ENCODE measurements at places on chromosomes 1 and 21.

GRCh38 chr21:21807598-21807903, 809.3 kb downstream of the NCAM2 start:
- DNase-seq = no peak

- no peak for DNase-seq
Measured at GRCh38 chr1:85308833-85309350, 32.5 kb upstream of the BCL10 start.

GRCh38 chr1:41805771-41806471, 112.8 kb downstream of the HIVEP3 start:
- DNase-seq = no peak

DNA sequence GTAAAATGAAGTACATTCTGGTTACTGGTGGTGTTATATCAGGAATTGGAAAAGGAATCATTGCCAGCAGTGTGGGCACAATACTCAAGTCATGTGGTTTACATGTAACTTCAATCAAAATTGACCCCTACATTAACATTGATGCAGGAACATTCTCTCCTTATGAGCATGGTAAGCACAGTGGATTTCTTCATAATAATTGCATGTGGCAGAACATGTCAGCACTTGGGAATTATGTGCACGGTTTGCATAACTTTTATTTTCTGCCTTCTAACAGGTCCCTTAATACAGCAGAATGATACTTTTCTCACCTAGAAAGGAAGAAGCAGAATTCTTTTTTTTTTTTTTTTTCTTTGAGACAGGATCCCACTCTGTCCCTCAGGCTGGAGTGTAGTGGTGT, 3.8 kb downstream of the CTPS1 start:
- DNase-seq = no peak

DNA sequence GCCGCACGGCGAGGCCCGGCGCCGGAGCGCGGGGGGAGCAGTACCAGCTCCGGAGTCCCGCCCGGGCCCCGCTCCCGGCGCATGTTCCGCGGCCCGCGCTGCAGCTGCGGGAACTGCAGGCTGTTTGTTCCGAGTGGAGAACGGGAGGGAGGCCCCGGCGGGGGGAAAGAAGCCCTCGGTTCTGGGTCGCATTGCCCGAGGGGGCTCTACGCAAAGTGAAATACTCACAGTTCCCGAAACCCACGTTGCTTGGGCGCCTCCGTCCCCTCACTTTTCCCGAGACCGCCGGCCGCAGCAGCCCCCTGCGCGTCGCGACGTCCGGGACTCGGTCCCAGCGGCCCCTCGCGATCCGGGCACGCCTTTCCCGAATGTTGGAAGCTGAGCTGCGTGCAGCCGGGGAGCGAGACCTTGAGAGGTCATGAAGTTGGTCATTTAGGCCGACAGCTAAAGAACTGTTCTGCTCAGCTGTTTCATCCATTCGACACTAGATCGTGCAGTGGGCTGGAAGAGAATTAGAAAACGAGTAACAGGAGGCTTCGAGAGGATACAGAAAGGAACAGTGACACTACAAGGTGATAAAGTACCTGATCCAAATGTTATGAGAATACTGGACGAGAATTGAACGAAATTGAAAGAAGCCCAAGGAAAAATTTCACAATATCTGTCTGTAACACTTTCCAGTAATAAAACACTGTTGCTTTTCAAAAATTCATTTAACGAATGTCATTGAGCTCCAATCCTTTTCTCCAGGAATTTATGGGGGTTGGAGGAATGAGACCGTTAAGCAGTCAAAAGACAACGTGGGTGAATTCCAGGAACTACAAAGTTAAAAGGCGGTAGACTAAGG, 657 bp upstream of the LIN9 start:
- DNase-seq = no peak

DNA sequence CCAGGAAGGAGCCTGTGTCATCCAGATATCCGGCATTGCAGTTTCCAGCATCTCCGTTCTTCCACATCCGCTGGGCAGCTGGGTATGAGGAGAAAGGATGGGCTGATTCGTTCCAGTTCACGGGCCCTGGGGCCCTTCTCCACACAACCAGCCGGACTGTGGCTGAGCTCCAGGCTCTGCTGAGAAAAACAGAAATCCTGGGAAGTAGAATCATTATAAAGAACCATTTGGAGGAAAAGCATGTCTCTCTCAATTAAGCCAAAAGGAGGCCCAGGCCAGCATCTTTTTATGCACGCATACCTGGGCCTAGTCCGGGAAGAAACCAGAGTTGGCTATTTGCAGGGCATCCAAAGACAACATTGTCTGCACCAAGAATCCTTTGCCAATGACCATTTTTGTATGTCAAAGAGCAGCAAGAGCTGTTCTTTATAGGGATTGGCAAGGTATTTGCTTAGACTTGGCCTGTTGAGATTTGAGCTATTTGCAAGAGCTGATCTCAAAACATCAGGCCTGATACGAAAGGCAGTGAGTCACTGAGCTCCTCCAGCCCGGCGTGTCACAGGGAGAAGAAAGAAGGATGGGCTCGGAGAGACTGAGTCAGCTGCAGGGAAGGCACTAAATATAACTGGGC, 84.9 kb upstream of the ARHGEF16 start:
- no peak for DNase-seq

- DNase-seq = no peak
Measured at GRCh38 chr1:116508984-116509980, 61.5 kb downstream of the CD58 start.

GRCh38 chr1:183079712-183080388, 56.6 kb downstream of the LAMC1 start:
- no peak for DNase-seq

DNA sequence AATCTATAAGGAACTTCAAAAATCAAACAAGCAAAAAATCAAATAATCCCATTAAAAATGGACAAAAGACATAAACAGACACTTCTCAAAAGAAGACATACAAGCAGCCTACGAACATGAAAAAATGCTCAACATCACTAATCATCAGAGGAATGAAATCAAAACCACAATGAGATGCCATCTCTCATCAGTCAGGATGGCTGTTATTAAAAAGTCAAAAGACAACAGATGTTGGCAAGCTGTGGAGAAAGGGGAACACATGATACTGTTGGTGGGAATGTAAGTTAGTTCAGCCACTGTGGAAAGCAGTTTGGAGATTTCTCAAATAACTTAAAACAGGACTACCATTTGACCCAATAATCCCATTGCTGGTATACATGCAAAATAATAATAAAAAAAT, 226.4 kb downstream of the S1PR1 start:
- no peak for DNase-seq

GRCh38 chr1:59316497-59317128, 19.7 kb downstream of the FGGY start:
- no peak for DNase-seq

DNA sequence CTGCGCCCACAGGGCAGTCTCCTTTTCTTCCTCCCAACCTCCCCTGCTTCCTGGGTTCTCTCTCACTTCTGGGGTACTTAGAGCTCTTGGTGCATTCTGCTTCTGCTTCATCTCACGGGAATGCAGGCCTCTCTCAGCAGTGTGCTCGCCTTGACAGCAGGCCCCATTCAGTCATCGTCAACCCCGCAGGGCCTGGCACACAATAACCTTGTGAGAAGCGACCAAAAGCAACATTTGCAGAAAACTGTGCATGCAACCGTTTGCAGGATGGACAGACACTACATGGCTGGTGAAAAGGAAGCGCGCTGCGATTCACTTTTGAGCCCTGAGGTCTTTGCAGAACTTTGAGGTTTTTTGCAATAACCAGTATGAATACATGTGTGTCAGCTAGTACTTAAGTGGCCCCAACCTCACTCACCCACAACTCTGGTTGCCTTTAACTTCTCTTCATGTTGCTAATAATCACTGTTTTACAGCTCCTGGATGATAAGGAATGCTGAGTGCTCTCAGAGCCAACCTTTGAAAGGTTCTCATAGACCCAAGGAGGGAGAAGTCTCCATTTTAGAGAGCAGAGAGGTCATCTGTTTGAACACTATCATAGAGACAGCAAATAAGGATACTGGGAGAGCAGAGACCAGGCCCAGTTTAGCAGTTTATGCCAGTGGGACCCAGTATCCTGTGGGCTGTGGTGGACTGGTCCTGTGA, 2.5 kb upstream of the CD160 start:
- DNase-seq = no peak

- no peak for DNase-seq
Measured at GRCh38 chr1:208007319-208007937, 96.5 kb upstream of the CD34 start.

DNA sequence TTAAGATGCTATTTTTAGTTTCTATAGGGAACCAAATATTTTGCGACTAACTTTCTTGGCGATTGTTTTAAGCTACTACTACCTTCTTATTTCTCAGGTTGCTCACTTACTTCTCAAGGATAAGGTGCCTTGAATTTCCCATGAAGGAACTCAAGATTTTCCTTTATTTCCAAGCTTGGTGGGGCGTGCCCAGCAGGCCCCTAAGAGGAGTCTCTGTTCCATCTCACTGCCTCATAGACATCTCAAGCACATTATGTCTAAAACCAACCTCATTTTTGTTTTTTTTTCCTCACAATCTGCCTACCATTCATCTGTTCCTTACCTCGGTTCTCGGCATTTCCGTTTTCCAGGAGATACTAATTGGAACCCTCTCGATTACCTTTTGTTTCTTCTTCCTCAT, 421.9 kb downstream of the DISC1 start:
- DNase-seq = no peak

DNA sequence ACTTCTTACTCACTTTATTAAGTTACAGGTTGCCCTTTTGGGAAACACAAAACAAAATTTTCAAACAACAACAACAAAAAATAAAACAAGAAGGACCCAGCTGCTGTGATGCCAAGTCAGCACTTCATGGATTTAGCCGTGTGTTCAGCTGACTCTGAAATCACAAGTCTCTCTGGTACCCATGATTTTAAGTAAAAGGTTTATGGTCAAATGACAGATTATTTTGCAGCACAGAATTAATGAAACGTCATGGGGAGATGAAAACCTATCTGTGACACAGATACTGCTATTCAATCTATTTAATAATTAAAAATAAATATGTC, 7.1 kb downstream of the AJAP1 start:
- DNase-seq = no peak

GRCh38 chr1:84377480-84378095, 20.7 kb upstream of the DNASE2B start:
- no peak for DNase-seq

- DNase-seq = no peak
Measured at GRCh38 chr1:40760984-40761383, 22.6 kb upstream of the KCNQ4 start.

DNA sequence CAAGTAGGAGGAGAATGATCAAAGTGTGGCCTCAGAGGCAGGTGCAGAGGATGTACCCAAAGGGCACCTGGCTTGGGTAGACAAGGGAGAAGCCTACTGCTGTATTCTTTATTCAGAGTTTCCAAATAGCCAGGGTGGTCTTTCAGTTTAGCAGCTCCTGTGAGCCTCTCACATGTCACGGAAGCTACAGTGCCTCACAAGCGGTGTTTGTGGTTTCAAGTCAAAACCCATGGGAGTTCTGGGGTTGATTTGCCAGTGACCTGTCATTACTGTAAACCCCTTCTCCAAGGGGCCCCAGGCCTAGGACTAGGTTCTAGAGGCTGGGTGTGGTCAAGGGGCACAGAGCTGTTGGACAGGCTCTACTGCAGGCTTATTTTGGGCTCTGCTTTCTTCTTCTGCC, 10.2 kb upstream of the IL10 start:
- no peak for DNase-seq

GRCh38 chr1:208644401-208645160, 400.4 kb upstream of the PLXNA2 start:
- DNase-seq = no peak

- DNase-seq = no peak
Measured at GRCh38 chr1:50880373-50880772, 79.7 kb downstream of the FAF1 start.

- no peak for DNase-seq
Measured at GRCh38 chr1:171128463-171128862, 37.8 kb downstream of the FMO3 start.

GRCh38 chr21:36981049-36981391, 14.6 kb upstream of the HLCS start:
- no peak for DNase-seq

GRCh38 chr1:112955773-112956543, at the start of gene SLC16A1:
Gene SLC16A1, minus strand, starts transcription at chr1:112956196. Its CDS starts 26,888 bp downstream, at chr1:112929308.
- peak; percentile 76 for DNase-seq

DNA sequence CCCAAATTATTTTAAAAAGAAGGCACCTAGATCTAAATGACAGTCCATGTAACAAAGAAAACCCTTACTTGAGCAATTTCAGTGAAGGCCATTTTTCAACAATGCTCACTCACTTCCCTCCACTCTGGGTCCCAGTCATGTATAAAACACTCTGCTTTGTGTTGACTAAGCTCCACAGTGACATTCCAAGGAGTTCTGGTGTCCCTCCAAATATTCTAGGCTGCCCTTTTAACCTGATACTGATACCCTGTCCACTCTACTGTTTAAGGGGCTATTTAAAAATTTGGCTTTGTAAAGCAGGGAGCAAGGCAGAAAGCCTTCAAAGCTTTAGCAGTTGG, 73.6 kb downstream of the GNG12 start:
- DNase-seq = no peak

DNA sequence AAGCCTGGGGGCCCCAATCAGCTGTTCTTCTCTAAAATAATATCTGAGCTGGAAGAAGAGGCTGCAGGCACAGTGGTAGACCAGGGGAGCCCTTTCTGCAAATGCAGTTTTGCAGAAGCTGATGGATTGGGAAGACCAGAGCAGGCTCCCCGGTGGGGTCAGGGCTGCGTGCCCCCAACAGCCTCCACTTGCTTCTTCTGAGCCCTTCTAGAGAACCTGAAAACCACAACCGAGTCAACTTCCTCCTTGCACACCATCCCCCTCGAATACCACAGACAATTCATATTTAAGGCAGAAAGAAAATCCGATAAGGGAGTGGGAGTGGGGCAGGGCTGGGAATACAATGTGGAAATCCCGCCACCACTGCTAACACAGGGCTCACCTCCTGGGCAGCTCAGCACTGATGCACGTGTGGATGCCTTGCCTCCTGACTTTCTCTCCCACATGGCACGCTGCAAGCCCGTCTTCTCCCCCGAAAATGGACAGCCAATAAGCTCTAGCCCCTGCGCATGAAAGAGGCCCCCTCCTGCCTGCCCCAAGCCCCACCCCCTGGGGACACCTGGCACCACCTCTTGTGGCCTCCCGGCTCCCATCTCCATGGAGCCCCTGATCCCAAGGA, 25.4 kb upstream of the ALDH4A1 start:
- DNase-seq = no peak

- DNase-seq = no peak
Measured at GRCh38 chr1:7097938-7098592, 312.8 kb downstream of the CAMTA1 start.

DNA sequence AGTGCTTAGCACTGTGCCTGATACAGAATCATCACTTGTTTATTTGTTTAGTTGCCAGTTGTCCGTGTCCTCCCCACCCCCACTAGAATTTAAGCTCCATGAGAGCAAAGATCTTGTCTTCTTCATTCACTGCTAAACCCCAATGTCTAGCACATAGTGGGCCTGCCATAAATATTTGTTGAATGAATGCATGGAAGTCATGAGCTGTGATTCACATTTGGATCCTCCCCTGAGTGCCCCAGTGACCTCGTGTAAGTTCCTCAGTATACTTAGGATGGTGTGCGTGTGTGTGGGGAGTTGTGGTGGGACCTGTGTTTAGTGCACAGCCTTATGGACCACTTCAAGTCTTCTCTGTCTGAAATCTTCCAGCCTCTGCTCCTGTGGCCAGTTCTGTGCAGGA, 23.1 kb downstream of the IER5 start:
- no peak for DNase-seq

Measured in GM12891 (cell line).